ENCODE measurements at places on chromosomes 7 and 10. TPM values are rescaled to one million over a fixed set of nuclear protein-coding genes. Genes with fewer than 3 reads are reported as not detected.

TFEC gene
- 8.2 TPM for total RNA-seq

ADAP1 gene
- total RNA-seq: 11.7 TPM

BMPER gene
- total RNA-seq: 18.9 TPM

PNPLA8 gene
- 61.2 TPM for total RNA-seq

ZNF736 gene
- total RNA-seq: 42.7 TPM

CLRN3 gene
- 0.42 TPM for total RNA-seq

ZNF727 gene
- total RNA-seq: 0.32 TPM

COL1A2 gene
- total RNA-seq: 11,897 TPM

CHN2 gene
- total RNA-seq: 14.5 TPM

CALHM3 gene
- not detected for total RNA-seq

DLX5 gene
- 0.74 TPM for total RNA-seq

TBRG4 gene
- total RNA-seq: 41.6 TPM

ITPRID1 gene
- not detected for total RNA-seq

SEC61G gene
- total RNA-seq: 177 TPM

SPDYE6 gene
- not detected for total RNA-seq

TRUB1 gene
- total RNA-seq: 39.0 TPM

FAM24B gene
- total RNA-seq: 2.4 TPM

VSTM4 gene
- 60.2 TPM for total RNA-seq

TNS3 gene
- total RNA-seq: 71.3 TPM

ZNF394 gene
- 38.8 TPM for total RNA-seq

NOS3 gene
- total RNA-seq: 6.0 TPM

CDK13 gene
- total RNA-seq: 149 TPM

HTR7 gene
- 2.2 TPM for total RNA-seq

CYP2E1 gene
- total RNA-seq: 1.1 TPM

SMIM30 gene
- total RNA-seq: 97.5 TPM

NKX2-3 gene
- total RNA-seq: 0.11 TPM

SERPINE1 gene
- 3.1 TPM for total RNA-seq

MYL10 gene
- 0.63 TPM for total RNA-seq

FAM25A gene
- total RNA-seq: not detected

SORCS3 gene
- 1.3 TPM for total RNA-seq

PNLIP gene
- not detected for total RNA-seq

SMKR1 gene
- total RNA-seq: not detected

FOXP2 gene
- total RNA-seq: 85.2 TPM

TYW1 gene
- 23.6 TPM for total RNA-seq

SGCE gene
- 201 TPM for total RNA-seq

HMX2 gene
- total RNA-seq: not detected

KCP gene
- total RNA-seq: 1.4 TPM

CAMK2B gene
- 1.5 TPM for total RNA-seq

TMEM26 gene
- total RNA-seq: 11.7 TPM

LIPJ gene
- 0.26 TPM for total RNA-seq

IL6 gene
- 0.32 TPM for total RNA-seq

BLNK gene
- total RNA-seq: 7.3 TPM

AGR3 gene
- total RNA-seq: 16.8 TPM

GTF2I gene
- 283 TPM for total RNA-seq

PPP1R17 gene
- total RNA-seq: not detected

PITX3 gene
- 0.32 TPM for total RNA-seq

C10orf53 gene
- not detected for total RNA-seq

ACSM6 gene
- total RNA-seq: 0.48 TPM

ANKRD30A gene
- total RNA-seq: not detected

GRID2IP gene
- total RNA-seq: 0.32 TPM

SYT15B gene
- 1.8 TPM for total RNA-seq

All from urinary bladder (tissue), 4 donors.